Cerebellar nuclear complex (tissue), 1 donor: ENCODE measurements at places on chromosomes 6 and 20.

DNA sequence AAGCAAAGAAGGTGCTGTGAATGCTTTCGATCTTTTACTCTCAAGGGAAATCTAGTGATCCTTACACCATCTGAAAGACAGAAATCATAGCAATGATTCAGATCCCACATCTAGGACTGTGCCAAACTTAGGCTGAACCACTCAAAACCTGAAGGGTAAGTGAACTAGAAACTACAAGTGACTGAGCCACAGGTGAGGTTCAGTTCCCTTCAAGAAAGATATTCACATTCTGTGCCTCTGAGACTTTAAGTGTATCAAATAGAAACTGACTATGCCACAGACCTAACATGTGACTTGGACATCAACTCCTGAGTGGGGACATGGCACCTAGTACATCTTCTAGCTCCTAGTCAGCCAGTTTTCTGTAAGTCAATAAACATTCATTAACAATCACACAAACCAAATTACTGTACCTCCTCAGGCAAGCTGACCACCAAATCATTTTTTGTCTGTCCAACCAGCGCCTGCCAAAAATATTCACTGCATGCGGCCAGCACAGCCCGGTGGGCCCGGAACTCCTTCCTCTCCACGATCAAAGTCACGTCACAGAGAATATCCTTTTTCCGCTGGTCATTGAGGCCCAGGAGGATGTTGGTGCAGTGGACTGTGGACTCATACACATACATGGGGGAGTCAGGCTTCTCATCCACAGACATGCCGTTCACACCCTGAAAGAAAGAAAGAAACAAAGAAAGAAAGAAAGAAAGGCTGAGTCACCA is 114.1 kb downstream of the GJA10 start:
- DNase-seq = no peak

DNA sequence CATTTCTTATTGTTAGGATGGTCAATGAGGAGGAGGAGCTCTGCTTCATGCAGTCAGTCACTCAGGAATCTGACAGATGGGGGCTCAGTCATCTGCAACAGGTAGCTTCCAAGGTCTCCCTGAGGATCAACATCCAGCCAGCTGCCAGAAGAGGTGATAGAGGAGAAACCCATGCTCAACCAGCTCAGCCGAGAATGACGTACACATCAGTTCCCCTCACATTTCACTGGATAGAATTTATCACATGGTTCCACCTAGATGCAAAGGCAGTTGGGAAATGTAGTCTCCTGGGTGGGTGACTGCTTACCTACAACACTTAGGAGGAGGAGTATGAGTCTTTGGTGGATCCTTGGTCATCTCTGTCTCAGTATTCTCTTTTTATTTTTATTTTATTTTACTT is 144.5 kb downstream of the CEBPB start:
- no peak for DNase-seq

GRCh38 chr6:101458826-101459225 is 65.3 kb downstream of the GRIK2 start:
- DNase-seq = no peak

DNA sequence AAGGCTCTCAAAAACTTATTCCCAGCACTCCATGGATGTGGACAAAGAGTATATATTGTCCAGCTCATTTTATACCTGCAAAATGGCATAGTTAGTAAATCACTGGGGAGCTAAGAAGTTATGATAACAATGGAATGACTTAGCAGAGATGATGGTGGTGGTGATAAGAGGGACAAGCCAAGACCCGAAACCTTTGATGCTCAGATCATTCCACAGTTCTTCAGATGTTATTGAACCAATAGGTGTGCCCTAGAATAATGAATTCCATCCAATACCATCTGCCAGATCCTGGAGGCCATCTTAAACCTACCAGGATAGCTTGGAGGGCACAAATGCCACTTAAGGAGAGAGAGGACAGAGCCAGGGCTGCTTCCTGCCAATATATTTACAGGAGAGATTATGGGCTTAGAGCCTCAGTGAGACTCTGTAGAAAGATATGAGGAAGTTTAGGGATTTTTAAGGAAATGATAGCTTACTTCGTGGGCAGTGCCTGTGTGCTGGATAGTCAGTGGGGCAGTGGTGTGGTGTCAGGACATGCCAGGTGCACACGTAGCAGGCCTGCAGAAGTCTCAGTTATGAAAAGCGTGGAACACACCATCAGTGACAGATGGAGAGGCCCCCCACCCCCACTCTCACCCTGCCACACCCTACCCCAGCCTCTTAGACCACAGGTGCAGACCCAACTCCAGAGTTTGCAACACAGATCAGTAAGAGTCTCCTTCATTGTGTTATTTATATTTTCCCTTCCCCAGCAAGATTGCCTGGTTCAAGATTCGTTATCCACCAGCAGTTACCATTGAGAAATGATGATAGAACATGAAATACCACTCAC is 209.7 kb upstream of the SUPT3H start:
- no peak for DNase-seq

- DNase-seq = no peak
Observed at GRCh38 chr6:20497216-20498040, 36.8 kb upstream of the CDKAL1 start.

DNA sequence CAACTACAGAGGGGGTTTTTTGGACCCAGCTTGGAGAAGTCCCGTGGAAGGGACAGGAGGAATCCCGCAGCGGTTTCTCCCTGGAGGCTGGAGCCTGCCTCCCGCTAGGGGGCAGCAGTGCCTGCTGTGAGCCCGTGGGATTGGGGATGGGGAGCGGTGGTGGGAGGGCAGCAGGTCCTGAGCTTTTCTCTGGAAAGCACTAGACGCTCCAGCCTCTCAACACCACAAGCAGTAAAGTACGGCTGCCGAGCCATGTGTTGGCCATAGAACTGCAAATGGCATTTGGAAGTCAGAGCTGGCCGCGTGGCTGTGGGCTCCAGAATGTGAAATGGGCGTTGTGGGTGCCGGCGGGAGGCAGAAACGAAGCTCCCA is 47.8 kb downstream of the GMPR start:
- no peak for DNase-seq
